ENCODE measurements at places on chromosomes 5 and 9.

DNA sequence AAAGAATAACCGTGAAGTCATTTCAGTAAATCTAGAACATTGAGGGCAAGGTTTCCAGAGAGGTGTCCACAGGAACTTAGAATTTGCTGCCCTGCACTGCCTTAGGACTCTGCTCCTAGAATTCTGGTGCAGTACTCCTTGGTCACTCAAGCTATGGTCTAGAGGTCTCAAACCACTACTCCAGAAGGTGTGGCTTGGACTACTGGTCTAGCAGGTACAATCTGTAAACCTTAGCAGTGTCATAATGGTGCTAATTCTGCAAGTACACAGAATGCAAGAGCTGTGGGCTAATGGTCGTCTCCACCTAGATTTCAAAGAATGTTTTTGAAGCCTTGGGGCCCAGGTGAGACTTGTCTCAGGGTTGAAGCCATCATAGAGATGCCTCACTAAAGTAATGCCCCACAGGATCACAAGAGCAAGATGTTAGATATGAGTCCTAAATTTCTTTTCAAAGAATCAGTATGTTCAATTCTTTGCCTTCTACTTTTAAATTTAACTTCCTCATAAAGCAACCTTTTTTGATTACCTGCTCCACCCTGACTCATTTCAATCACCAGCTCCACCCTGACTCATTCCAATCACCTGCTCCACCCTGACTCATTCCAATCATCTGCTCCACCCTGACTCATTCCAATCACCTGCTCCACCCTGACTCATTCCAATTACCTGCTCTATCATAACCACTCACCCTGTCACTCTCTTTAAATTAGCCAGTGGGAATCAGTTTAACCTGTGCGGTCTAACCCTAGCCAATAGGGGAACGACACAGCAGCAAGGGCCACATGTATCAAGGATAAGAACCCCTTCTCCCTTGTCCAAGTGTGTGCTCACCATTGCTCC lies 1111.8 kb upstream of the ACO1 start:
- DNase-seq: no peak

GRCh38 chr5:149831492-149831891 lies 101.4 kb downstream of the PPARGC1B start:
- DNase-seq: no peak

GRCh38 chr5:75627801-75628200 lies 16.5 kb downstream of the ANKDD1B start:
- DNase-seq: no peak

- DNase-seq: no peak
Measured at GRCh38 chr9:89473762-89474469, 24.0 kb downstream of the SEMA4D start.

- DNase-seq: no peak
Measured at GRCh38 chr9:121278477-121279261, 10.7 kb downstream of the GSN start.

DNA sequence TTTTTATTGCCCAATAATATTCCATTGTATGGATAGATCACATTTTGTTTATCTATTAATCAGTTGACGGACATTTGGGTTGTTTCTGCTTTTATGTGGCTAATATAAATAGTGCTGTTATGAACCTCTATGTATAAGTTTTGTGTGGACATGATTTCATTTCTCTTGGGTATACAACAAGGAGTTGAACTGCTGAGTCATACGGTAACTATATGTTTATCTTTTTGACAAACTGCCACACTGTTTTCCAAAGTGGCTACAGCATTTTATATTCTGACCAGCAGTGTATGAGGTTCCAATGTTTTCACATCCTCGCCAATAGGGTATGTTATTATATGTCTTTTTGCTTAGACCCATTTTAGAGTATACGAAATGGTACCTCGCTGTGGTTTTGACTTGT lies 264.3 kb downstream of the RFX3 start:
- DNase-seq: no peak

GRCh38 chr5:36200513-36200912 lies 41.2 kb downstream of the NADK2 start:
- no peak for DNase-seq

GRCh38 chr5:78660401-78660800 lies 11.8 kb upstream of the LHFPL2 start:
- DNase-seq: no peak
